Thymus (tissue), 14 donors: ENCODE measurements at places on chromosomes 16 and 17. TPM values are rescaled to one million over a fixed set of nuclear protein-coding genes. Genes with fewer than 3 reads are reported as not detected.

DNA sequence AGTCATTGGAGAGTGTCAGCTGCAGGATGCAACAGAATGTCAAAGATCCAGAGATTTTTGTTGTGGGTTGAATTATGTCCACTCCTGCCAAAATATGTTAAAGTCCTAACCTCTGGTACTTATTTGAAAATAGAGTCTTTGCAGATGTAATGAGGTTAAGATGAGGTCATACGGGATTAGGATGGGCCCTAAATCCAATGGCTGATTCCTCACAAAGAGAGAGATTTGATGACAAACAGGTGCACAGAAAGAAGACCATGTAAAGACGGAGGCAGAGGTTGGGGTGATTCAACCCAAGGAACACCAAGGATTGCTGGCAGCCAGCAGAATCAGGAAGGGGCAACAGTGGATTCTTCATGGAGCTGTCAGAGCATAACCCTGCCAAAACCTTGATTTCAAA lies 34.5 kb upstream of the USP22 start:
- no peak for DNase-seq

DNA sequence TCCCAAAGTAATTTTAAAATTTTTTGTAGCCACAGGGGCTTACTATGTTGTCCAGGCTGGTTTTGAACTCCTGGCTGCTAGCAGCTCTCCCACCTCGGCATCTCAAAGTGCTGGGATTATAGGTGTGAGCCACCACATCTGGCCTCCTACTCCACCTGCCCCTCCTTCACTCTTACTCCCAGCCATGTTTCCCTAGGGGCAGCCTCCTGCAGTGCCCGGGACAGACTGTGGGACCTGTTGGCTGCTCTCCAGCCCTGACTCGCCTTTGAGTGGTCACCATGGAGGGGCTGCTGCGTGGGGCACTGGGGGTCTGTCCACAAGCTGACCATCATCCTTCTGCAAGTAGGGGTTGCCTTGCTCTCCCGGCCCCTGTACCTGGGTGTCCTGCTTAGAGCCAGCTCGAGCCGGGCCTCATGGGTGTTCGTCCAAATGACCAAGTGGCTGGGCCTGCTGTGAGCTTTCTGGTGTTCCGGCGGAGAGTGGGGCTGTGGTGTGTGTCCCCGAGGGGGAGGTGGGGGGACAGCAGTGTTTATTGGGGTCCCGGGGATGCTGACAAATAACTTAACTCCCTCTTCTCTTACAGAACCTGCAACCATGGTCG lies 16.6 kb downstream of the SPIRE2 start:
- no peak for DNase-seq

- DNase-seq: no peak
Observed at GRCh38 chr17:68468788-68469187, 11.5 kb upstream of the WIPI1 start.

DNA sequence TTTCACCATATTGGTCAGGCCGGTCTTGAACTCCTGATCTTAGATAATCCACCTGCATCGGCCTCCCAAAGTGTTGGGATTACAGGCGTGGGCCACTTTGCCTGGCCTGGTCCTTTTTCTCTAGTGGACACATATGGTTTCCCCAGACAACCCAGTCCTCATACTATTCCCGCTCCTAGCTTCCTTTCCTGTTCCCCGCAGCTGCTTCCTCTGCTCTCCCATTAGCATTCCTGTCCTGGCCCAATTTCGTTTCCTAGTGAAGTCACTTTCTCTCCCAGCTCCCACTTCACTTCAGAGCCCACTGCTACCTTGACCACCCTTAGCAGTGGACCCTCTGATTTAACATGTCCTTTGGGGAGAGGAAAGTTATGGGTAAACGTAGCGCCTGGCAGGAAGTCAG lies 11.3 kb downstream of the KATNIP start:
- no peak for DNase-seq

The RHBDF2 gene
- 5.9 TPM for total RNA-seq

The HBZ gene
- total RNA-seq: 3.2 TPM
